NCI-H1048 (cell line): ENCODE measurements at places on chromosomes 12 and 14.

DNA sequence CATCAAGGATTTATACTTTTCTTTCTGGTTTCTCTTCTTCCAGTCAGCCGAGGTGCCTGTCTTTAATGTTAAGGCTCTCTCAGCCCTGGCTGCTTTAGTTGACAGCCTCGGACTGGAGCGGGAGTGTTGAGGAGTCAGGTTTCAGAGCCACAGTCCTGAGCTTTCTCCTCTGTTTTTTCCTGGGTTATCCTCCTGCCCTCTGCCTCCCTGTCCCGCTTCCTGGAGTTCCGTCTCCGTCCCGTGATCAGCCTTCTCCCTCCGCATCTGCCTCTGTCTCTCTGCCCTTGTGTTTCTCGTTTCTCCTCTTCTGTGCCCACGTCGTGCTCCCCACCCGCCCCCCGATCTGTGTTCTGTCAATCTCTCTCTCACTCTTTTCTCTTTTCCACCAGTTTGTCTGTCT is 33.0 kb downstream of the IQSEC3 start:
- no peak for DNase-seq

- no peak for DNase-seq
Measured at GRCh38 chr14:22099942-22100763, 426.5 kb upstream of the OR4E1 start.

GRCh38 chr12:63874897-63875480 is 30.5 kb downstream of the SRGAP1 start:
- DNase-seq, result no peak

DNA sequence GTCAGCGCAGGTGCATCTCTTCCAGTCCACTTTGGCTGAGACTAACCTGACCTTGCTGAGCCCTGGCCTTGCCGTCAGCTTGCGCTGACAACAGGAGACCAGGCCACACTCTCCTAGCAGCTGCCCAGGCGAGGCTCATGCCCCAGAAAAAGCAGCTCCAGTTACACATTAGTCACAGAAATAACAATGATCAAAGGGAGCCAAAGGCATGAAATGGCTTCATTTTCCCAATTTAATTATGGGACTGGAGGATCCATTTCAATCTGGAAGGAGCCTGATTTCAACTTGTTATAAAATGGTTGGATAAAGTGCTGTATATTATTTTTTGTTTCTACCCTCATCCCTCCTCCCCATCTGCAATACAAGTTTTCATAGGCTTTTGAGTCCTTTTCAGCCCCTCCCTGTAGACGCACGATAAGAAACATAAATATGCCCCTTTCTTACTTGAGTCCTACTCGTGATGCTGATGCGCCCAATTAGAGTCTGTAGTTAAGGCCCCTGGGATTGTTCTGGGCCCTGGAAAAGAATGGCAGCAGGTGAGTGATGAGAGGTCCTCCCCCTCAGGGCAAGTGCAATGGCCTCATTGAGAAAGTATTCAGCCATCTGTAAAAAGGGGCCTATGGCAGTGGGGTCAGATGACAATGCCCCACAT is 376.0 kb downstream of the C12orf75 start:
- no peak for DNase-seq

- no peak for DNase-seq
Measured at GRCh38 chr12:132145334-132145733, 1.1 kb downstream of the NOC4L start.

GRCh38 chr12:52860102-52860823 is 11.5 kb upstream of the KRT78 start:
- no peak for DNase-seq

GRCh38 chr12:52249511-52250047 is 16.5 kb downstream of the KRT7 start:
- DNase-seq, result no peak

DNA sequence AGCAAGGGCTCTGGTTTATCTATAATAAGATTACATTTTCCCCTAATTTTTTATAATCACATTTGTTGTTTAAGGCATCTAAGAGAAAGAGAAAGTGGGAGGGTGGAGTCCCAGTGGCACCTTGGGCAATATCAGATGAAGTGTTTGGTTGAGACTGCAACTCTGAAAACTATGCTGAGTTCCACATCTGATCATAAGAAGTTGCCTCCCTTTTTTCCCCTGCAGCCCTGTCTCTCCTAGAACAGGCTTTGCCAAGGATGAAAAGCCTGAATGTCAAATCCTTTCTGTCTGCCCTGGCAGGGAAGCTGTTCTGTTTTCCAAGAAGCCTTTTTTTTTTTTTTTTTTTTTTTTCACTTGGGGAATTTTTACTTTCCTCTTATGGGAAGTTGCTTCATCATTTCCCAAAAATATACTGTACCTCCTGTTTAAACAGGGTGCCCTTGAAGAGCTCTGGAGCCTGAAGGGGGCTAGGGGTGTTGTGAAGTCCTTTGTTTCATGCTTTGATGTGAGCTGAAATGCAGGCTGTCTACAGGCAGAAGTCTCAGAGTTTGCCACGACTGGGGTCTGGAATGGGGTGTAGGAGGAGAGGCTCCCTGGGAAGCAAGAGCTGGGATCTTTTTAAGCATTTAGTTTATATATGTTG is 71.3 kb downstream of the SUSD6 start:
- no peak for DNase-seq

DNA sequence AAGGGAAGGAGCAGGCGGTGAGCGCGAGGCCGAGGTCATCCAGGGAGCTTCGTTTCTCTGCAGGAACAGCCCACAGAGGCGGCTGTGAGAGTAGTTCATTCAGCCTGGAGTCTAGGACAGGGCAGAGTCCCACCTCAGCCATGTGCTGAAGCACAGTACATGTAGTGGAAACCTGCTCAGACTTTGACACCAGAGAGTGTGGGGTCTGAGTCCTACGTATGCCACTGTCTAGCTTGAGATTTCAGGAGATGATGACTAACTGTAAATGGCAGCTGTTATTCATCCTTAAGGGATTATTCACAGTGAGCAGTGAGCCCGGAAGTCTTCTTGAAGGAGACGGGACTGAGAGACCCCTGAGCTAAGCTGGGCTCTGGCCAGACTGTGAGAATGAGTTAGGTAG is 938 bp upstream of the SLC6A13 start:
- DNase-seq, result no peak
